ENCODE measurements at places on chromosomes 16 and 17.

DNA sequence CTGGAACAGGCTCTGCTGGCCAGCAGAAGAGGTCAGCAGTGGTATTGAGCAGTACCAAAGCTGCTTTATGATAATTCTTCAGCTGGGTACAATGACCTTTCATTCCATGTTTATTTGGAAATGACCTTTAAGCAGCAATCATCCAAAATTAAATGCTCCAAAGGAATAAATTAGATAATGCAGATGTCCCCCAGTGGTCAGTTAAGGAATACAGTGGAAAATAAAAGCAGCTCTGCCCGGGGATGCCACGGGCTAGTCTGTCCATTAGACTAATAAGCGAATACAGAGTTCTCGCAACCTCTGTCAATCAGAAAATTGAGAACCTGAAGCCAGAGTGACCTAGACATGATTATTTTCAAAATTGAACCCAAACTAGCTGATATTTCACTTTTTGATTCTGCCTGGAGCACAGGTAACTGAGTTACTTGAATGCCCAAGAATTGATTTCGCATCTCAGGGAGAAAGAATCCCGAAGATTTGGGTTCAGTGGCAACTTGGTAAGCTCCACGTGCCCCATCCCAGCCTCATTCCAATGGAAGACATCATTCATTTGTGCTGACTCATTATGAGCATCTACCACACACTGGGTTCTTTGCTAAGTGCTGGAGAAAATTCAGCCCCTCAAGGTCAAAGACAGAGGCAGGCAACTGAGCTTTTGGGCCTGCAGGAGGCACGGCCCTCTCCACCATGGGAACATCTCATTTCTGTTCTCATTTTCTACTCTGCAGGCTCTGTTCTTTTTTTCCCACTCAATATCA is 34.4 kb upstream of the SLC39A11 start:
- DNase-seq: no peak

DNA sequence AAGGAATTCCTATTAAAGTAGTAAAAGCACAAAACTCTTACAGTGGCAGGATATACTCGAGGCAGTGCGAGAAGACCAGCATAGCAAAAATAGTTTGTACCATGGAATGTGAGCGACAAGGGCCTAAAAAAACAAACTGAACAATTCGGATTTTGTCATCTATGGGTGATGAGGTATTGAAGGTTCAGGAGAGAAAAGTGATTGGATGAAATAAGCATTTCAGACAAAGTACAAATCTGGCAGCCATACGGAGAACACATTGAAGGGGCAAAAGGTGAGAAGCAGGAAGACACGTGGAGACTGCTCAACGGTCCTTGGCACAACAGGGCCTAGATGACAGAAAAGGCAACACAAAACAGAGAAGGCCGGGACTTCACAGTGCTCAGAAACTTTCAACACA is 22.5 kb downstream of the MYH10 start:
- no peak for DNase-seq

GRCh38 chr17:27338536-27338985 is 44.6 kb downstream of the WSB1 start:
- no peak for DNase-seq

GRCh38 chr16:711548-712320 is 3.2 kb upstream of the METRN start:
- DNase-seq: no peak

GRCh38 chr16:49921791-49922456 is 66.0 kb upstream of the ZNF423 start:
- peak; percentile 8 for DNase-seq

All from LNCaP clone FGC (cell line).